Liver (tissue), 10 donors: ENCODE measurements at places on chromosomes 5 and 9.

DNA sequence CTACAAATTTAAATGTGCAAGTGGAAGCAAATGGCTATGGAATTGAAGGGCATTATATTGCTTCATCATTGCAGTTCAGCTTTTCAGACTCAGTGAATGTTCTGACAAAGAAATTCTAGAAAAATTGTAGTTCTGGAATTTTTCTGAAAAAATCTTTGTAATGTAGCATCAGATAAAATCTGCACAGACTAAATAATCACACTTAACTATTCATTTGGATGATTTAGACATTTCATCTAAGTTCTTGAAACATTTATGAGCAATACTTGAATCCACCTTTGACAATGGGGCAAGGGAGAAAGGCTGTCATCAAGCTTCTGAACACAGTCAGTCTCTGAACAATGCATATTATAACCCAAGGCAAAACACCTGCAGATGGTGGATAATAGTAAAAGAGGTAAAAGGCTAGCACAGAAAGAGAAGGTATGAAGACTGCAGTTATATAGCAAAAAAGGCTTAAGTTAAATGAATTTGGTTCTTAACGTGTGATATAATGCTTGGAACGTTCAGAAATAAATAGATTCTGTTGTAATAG, 1352.0 kb upstream of the NUDT12 start:
- DNase-seq = no peak

DNA sequence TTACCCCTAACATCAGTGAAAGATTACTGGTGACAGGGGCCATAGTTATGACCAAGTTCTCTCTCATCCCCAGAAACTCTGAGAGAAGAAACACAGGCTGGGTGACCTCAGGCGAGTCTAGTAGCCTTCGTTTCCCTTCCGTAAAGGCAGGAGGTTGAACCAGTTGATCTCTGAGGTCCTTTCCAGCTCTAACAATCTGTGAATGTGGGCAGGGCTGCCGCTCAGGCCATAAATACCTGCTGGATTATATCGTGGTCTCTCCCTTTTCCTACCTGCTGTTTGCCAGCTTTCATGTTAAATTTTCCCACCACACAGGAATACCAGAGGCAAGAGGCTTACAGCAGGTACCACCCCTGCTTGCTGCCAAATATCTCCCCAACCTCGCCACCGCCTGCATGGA, 357.5 kb downstream of the SH3GL2 start:
- no peak for DNase-seq

DNA sequence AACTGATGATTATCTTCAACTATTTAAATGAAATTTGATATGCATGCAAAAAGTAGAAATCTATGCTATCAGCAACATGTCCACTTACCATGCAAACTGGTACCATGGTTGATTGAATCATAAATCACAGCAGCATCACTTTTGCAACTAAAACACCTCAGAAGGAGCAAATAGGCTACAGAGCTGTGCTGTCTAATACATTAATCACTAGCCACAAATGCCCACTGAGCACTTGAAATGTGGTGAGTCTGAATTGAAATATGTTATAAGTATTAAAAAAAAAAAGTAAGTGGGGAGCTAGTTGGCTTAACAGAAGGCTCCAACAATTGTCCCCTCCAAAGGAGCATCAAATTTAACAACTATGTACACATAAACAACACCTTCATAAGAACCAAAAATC, 112.5 kb downstream of the FAM114A2 start:
- no peak for DNase-seq

GRCh38 chr9:109597496-109597895, 99.4 kb upstream of the PTPN3 start:
- no peak for DNase-seq

DNA sequence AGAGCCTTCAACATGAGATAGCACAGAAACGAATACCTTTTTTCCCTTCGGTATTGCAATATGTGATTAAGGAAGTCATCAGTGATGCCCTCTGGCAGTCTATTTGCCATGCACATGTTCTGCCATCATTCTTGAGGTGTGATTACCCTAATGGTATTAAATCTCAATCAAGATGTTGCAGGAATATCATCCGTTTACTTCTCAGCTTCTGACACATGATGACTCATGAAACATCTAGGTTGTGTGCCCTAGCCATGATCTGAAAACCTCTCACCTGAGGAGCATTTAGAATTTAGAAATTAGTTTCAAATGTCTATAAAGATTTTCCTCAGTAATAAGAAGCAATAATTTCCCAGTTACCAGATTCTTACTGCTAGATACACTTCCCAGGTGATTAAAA, 209.1 kb downstream of the ADGRV1 start:
- no peak for DNase-seq

- no peak for DNase-seq
These were observed 5.8 kb upstream of the PSMB7 start for GRCh38 chr9:124420991-124421543.

- no peak for DNase-seq
These were observed 17.4 kb downstream of the ABITRAM start for GRCh38 chr9:108951578-108951977.

GRCh38 chr5:50990296-50990924, 324.0 kb downstream of the PARP8 start:
- DNase-seq = no peak

GRCh38 chr9:132787748-132788159, 90.3 kb downstream of the AK8 start:
- DNase-seq = no peak

DNA sequence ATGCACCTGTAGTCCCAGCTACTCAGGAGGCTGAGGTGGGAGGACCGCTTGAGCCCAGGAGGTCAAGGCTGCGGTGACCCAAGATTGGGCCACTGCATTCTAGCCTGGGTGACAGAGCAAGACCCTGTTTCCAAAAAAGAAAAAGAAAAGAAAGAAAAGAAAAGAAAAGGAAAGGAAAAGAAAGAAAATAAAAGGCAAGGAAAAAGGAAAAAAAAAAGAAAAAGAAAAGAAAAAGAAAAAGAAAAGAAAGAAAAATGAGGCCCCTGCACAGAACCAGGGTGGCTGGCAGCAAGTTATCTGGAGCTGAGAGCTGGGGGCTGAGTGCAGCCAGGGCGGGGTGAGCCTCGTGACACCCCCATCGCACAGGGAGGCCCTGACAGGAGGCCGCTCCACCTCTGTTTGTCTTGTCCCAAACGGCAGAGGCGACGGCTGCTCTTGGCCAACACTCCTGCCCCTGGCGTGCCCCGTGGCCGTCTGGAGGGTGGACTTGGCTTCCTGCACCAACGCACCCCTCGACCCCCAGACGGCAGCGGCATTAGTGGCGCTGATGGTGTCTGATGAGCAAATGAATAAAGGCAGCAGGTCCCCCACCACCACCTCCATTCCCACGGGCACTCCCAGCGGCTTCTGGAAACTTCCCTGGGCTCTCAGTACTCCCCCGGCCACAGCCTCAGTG, 16.7 kb downstream of the EXD3 start:
- DNase-seq = no peak

GRCh38 chr9:135812961-135813360, 94.4 kb downstream of the CAMSAP1 start:
- no peak for DNase-seq

DNA sequence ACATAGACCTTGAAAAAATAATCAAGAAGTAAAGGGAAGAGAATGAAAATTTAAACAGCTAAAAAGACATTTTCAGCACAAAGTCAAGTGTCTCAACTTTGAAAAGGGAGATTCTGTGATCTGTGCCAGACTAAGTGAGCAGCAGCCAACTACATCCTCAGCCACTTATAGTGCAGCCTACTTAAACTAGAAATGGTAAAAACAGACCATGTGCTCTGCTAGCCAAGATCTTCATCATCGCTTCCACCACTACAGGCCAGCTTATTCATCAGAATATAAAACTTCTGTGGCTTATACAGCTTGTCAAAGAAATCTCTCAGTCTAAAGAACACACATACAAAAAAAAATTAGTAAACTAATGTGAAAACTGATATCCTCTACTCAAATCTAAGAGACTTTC, 63.5 kb downstream of the CEMIP2 start:
- no peak for DNase-seq

GRCh38 chr5:1445313-1445688, at the start of gene SLC6A3:
TSS of gene SLC6A3 (minus strand) at chr5:1445440. CDS start at chr5:1443197, 2,243 bp downstream.
- DNase-seq = peak; percentile 47

DNA sequence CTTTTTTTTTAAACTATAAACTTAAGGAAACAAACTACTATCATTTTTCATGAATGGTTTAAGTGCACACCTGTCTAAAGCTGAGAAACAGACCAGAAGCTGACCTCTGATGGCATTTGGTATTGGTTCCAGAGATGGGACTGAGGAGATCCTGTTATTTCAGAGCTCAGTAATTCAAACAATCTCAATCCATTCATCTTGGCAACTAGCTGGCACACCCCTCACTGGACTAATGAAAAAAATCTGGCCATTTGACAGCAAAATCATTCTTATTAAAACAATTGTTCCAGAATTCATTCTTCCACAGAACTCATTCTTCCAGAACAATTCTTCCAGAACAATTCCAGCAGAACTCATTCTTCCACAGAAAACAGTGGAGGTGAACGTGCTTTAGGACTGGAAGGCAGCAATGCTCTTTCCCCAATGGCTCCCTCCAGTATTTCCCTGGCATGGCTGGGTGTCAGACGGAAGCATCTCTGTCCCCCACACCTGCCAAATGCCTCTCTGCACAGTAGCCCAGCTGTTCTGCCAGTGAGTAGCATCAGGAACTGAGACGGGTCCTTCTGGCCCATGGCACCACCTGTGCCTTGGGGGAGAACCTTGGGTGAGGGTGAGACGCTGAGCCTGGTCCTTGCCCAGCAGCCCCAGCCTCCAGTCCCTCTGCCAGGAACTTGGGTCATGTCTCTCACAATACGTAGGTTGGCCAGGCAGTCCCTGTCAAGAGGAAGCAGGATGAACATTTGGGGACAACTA, 87.5 kb upstream of the EQTN start:
- no peak for DNase-seq

GRCh38 chr9:21558615-21559401, 76.7 kb upstream of the IFNE start:
- DNase-seq = no peak

GRCh38 chr9:4842734-4843133, 50.0 kb downstream of the RCL1 start:
- DNase-seq = no peak

GRCh38 chr5:40521108-40521785, 158.5 kb upstream of the PTGER4 start:
- no peak for DNase-seq

- no peak for DNase-seq
These were observed 160.1 kb upstream of the SPRY4 start for GRCh38 chr5:142484821-142485387.

GRCh38 chr9:113269355-113269754, 6.0 kb downstream of the CDC26 start:
- DNase-seq = no peak

GRCh38 chr9:95105519-95106287, 211.8 kb downstream of the FANCC start:
- no peak for DNase-seq
